ENCODE measurements at places on chromosomes 1 and 21.
A peak's percentile ranks its signal among the peaks of the same experiment; 100 is the strongest.

GRCh38 chr21:46295996-46296752 is 10.0 kb downstream of the YBEY start:
- peak; percentile 73 for DNase-seq

GRCh38 chr1:2133879-2134215 is 60.7 kb downstream of the FAAP20 start:
- DNase-seq: no peak

GRCh38 chr1:201825245-201825644 is 3.7 kb upstream of the IPO9 start:
- DNase-seq: no peak

DNA sequence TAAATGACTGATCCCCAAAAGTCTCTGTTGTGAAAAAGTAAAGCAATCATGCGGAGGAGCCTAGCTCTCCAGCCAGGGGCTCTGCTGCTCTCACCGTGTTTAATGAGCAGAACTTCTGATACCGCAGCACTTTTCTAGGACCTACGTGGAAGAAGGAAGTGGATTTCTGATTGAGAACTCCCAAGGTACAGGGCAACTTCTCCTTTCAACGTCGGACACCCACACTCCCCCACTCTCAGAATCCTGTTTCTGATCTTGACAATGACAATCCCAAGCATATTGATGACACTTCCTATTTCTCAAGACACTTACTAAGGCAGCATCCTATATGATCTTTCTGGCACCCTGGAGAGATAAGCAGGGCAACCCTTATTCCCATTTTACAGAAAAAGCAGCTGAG is 78.4 kb downstream of the PROX1 start:
- DNase-seq: no peak

DNA sequence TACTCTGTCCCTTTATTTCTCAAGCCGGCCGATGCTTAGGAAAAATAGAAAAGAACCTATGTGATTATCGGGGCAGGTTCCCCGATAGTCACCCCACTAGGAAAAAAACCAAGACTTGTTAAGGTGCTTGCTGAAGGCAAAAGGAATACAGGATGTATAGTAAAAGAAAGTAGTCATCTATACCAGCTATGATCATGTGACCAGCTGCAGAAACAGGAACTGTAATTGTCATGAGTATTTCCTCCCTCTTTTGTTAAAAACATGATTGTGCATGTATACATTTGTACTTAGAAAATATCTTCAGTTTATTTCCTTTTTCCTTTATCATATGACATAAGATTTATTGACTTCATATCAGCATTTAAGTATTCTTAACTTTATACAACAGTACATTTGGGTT is 30.5 kb downstream of the PIGK start:
- DNase-seq: no peak

- no peak for DNase-seq
Observed at GRCh38 chr1:47262787-47263413, 30.9 kb upstream of the TAL1 start.

GRCh38 chr1:215669806-215670491 is 102.8 kb downstream of the KCTD3 start:
- DNase-seq: no peak

DNA sequence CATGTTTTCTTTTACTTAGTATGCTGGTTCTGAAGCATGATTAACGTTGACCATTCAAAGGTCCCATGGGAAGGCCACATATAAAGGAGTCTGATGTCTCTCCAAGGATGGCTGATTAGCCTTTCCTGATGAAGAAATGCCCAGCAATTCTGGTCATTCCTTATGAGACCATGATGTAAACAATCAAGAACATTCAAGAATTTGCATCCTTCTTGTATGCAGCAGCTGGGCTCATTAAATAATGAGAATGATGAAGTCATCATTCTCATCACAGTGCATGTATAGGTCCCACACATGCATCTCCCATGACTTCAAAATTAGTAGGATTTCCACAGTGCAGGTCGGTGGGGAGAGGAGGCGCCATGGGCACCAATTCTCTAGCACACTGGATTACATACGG is 85.4 kb downstream of the APP start:
- DNase-seq: no peak

DNA sequence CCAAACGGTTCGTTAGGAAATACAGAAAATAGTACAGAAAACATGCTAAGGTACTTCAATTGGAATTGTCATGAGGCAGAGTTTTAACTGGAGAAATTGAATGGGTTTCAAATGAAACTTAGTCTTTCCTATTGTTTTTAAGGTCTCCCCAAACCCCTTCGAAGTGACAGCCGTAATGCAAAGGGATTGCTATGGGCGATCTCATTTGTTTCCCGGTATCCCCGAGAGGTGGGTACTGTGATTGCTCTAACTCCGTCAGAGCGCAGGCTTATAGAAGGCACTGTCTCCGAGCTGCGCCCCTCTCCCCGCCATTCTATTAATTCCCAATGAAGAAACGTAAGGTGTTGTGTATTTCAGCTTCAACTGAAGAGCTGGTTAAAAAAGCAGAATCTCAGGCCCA is 22.0 kb upstream of the RNF187 start:
- DNase-seq: no peak

DNA sequence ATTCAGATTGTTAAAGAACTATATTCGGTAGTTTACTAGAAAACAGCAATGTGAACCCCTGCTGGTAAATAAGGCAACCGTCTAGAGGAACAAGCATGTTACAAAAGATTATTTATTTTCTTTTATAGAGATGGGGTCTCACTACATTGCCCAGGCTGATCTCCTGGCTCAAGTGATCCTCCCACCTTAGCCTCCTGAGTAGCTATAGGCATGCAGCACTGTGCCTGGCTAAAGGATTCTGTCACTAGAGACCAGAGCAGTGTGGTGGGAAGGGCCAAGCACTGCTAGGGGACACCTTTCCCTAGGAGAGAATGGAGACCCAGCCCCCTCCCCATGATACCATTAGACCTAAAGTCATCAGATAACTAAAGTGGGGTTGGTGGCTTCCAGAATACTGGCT is 28.9 kb downstream of the SLC27A3 start:
- DNase-seq: no peak

DNA sequence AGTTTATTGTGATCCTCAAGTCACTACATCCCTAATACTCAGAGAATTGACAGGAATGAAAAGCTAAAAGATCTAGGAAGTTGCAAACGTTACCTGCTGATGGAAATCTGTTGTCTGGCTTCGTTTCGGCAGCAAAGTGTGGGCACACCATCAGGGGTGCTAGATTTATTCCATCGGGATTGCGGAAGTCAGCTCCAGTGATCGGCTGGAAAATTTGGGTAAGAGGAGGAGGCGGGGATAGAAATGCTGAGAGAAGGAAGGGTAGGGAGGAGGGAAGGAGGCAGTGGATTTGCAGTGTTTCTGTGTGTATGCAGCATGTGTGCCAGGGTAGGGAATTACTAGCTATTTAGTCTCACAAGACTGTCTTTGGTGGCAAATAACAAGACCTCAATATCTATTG is at the start of gene CTSK:
TSS of gene CTSK (minus strand) at position 140 of the 400 bp plus-strand sequence. CDS start 1,455 bp downstream, outside the sequence.
- no peak for DNase-seq

DNA sequence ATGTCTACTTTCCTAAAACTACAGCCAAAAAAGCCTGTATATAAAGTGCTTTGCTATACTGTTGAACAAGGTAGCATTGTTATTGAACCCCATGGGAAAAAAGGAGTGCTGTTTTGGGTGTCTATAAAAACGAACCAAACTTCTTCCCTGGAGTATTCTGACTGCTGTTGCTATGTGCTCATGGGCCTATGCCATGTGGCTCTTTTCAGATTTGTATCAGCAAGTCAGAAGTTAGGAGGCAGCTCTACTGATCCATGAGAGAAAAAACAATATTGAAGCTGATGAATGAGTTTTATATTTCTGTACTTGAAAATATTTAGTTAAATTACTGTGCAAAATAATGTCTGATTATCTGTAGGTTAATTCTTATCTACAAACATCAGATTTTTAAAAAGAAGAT is 66.5 kb downstream of the ADGRL2 start:
- no peak for DNase-seq

GRCh38 chr1:44681905-44682882 is 7.7 kb downstream of the ARMH1 start:
- peak; percentile 66 for DNase-seq

DNA sequence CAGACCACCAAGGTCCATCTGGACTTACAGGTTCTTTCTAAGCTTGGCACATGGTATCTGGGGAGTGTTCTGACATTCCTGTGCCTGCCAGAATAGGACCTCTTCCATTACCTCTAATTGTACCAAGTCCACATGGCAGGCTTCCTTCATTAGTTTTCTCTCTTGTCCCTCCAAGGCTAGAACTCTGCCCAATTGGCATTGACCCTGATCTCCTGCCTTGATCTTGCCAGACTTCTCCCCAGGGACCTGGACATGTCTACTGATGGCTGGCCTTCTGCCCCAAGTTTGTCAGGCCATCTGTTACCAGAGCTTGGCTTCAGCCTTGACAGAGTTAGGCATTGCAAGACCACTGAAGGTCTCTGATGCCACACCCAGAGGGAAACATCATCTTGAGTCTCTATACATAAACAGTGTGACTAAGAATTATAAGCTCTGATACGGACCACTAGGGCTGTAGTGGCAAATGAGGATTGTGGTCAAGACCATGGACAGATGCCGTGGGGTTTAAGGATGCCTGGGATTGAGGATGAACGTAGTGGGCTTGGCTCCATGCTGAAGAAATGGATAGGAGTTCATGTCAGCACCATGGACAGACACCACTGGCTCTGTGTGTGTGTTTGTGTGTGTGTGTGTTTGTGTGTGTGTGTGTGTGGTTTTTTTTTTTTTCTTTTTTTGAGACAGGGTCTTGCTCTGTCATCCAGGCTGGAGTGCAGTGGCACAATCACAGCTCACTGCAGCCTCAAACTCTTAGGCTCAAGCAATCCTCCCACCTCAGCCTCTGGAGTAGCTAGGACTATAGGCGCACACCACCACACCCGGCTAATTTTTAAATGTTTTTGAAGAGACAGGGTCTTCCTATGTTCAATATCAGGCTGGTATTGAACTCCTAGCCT is 19.5 kb upstream of the PSMB2 start:
- DNase-seq: no peak

GRCh38 chr1:59071876-59072582 is 224.9 kb upstream of the FGGY start:
- peak; percentile 63 for DNase-seq

DNA sequence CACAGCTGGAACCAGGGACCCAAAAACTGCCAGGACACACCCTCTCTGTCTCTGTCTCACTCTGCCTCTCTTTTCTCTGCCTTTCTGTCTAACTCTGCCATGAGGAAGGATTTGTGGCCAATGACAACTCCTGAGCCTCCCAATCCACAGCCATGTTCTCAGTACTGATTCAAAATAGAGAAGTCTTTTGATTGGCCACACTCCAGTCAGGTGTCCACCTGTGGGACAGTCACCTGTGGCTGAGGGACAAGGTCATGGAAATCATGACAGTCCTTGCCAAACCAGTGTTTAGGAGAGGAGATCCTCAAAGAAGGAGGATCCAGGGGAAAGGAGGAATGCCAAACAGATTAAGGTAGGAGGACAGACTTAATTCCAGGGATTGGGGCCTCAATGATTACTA is 15.8 kb downstream of the TINAGL1 start:
- DNase-seq: no peak

GRCh38 chr1:153985341-153985912 is 712 bp downstream of the RAB13 start:
- DNase-seq: no peak

- no peak for DNase-seq
Observed at GRCh38 chr1:17816511-17816910, 61.4 kb downstream of the ACTL8 start.

DNA sequence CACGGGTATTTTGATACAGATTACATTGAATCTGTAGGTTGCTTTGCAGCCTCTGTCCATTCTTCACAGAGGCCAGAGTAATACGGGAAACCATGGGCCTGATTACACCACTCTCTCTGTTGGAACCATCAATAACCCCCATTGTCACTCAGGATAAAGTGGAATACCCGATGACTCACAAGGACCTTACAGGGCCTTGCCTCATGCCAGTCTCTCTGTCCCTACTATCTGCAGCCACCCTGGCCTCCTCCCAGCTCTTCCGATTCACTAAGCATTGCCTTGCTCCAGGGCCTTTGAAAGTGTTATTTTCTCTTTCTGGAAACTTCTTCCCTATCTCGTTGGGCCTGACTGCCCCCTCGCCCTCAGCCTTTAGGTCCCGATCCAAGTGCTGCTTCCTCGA is 61.7 kb downstream of the HMGB4 start:
- no peak for DNase-seq

DNA sequence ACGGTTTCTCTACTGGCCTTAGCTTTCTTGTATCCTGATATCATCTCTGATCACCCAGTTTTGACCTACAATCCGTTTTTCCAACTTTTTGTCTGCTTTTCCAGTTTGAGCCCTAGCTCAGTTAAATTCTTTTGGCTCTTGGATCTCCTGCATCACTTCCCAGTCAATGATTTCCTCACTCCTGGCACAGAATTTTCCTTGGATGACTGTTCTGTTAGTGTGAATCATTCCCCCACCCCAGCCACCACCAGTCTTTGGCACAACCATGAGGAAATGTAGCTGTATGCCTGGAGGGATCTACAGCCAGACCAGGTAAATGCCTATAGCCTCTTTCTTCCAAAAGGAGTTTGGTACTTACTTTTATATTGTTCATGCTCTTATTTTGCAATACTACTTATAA is 187.2 kb upstream of the PTGFR start:
- DNase-seq: no peak

GRCh38 chr1:108601708-108602410 is 42.0 kb downstream of the EEIG2 start:
- DNase-seq: no peak

- no peak for DNase-seq
Observed at GRCh38 chr1:23568608-23569383, 9.5 kb upstream of the ID3 start.

DNA sequence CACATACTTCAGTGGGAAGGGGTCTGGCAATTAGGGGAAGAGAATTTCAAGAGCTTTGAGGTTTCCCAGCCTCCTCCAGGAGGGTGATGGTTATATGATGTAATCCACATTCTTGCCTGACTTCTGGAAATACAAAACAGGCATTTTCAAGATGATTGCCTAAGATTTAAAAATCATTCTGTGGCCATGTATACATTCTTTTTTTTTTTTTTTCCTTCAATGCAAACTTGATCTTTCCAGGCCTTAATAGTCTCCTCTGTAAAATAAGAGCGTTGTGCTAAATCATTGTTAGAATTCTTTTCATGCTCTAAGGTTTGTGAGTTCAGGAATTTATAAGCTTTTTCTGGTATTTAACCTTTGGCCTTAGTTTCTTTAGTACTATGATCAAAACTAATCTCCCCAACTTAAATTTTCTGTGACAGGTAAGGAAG is 192.3 kb upstream of the HMCN1 start:
- no peak for DNase-seq

DNA sequence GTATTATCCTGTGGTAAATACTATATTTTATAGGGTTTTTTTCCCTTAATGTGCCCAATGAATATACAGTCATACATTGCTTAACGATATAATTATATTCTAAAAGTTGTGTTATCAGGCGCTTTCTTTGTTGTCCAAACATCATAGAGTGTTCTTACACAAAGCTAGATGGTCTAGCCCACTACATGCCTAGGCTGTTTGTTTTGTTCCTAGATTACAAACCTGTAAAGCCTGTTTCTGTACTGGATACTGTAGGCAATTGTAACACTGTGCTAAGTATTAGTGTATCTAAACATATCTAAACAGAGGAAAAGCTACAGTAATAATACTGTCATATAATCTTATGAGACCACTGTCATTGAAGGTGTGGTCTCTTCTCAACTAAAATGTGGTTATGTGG is 242.6 kb upstream of the C1orf105 start:
- DNase-seq: no peak

- no peak for DNase-seq
Observed at GRCh38 chr1:233389169-233389568, 61.6 kb downstream of the MAP3K21 start.

All from DMS153 (cell line).